Cardiac fibroblast (primary cell): ENCODE measurements at places on chromosomes 11 and 22.
A peak's percentile ranks its signal among the peaks of the same experiment; 100 is the strongest.

DNA sequence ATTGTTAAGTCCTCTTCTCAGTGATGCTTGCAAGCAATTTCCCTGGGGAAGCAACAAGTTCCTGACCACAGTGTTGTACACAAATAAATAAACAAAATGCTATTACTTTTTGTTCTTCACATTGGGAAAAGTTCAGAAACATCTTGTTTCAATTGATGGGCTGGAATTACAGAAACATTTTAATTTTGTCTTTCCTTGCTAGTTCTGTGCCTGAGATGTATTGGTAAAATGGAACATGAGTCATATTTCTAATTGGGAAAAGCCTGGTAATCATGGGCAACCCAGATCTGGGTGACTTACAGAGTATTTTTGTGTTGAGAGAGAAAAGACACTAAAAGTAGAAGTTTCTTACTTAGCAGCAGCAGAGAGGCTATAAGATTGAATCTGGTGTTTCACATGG is 576 bp upstream of the BLID start:
- DNase-seq = no peak

DNA sequence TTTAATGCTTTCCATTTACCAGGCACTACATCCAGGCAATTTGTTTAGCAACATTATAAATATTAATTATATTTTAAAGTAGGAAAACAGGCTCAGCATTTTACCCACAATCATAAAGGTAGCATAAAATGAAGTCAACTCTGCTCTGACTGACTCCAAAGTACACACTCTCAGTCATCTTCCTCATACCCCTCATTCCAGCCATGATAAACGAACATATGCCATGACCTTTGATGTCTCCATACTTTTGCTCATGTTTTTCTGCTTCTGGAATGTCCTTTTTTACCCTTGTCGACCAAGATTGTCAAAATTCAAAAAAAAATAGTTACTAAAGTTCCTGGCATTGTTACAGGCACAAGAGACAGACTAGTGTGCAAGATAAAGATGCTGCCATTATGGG is 77.7 kb upstream of the SOX6 start:
- DNase-seq = no peak

GRCh38 chr22:39094717-39095389 is 2.2 kb upstream of the APOBEC3H start:
- DNase-seq = no peak

DNA sequence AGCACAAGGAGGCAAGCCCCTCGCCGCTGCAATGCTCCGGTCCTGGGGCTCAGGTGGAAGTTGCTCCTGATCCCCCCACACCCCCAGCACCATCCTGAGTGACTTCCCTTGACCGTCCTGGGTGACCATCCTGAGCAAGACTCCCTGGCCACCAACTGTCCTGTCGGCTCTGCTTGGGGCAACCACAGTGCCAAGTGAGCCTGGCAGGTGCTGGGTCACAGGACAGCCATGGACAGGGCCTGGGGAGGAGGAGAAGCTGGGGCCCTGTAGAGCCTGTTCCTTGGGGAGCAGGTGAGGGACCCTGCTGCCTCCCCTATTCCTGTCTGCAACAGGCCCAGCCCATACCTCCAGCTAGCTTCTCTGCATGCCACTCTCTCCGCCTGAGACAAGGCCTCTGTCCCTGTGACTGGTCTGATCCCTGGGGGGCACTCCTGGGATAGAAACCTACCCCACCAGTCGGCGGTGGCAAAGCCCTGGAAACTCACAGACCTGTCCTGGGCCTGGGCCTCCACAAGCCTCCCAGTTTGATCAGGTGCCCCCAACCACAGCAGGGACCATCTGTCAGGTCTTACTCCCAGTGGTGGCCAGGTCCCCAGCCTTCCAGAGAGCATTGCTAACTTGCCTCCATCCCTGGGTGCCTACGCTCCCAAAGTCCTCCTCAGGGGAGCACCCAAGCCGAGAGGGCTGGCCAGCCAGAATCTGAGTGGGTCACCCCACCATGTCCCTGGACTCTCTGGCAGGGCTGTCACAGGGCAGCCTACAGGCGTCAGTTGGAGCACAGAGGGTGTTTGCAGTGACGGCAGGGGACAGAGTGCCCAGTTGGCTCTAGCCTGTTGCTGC is 68.7 kb upstream of the WNT7B start:
- DNase-seq = no peak

DNA sequence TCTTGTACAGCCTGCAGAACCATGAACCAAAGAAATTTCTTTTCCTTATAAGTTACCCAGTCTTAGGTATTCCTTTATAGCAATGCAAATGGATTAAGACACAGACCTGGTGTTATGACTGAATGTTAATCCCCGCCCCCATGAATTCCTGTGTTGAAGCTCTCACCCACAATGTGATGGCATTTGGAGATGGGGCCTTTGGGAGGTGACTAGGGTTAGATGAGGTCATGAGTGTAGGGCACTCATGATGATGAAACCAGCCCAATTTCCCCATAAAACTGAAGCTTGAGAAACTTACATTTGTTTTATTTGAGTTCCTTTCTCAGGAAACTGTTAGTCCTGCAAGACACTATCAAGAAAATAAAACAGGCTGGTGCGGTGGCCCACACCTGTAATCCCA is 115.8 kb upstream of the THY1 start:
- no peak for DNase-seq

- peak; percentile 50 for DNase-seq
These were observed 154.7 kb downstream of the BLID start for GRCh38 chr11:121961321-121961801.

DNA sequence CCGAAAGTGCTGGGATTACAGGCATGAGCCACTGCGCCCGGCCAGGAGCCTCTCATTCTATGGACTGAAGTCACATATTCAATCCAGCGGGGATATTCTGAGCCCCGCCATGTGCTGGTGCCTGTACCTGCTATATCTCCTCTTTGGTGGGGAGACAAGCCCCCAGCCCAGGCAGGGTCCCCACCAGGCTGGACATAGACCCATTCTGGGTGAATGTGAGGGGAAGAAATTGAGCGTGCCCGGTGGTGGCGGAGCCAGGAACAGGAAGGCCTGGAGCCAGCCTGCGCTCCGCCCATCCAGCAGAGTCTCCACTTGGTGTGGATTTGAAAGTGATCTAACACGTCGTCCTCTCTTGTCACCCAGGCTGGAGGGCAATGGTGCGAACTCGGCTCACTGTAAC is 38.0 kb upstream of the CSNK1E start:
- DNase-seq = no peak

GRCh38 chr22:43090130-43090789 is 1.1 kb upstream of the TTLL1 start:
- DNase-seq = peak; percentile 87

- DNase-seq = no peak
These were observed 101.7 kb downstream of the FAM181B start for GRCh38 chr11:82631722-82632630.

- DNase-seq = no peak
These were observed 37.4 kb downstream of the SMIM38 start for GRCh38 chr11:69193151-69193550.

DNA sequence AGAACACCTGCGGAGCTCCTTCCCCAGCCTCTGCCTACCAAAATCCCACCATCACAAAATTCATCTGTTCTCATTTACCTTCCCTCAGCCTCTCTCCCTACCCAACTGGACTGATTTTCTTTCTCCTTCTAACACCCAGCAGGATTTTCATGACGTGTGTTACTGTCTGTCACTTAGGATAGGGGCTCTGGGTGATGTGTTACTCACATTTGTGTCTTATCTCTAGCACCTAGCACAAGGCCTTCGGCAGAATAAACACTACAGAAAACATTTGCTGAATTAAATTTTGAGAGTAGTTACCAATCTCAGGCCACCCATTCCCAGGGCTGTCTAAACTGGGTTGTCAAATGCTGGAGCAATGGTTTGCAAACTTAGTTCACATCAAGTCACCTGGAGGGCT is 88.0 kb downstream of the NTM start:
- DNase-seq = no peak

DNA sequence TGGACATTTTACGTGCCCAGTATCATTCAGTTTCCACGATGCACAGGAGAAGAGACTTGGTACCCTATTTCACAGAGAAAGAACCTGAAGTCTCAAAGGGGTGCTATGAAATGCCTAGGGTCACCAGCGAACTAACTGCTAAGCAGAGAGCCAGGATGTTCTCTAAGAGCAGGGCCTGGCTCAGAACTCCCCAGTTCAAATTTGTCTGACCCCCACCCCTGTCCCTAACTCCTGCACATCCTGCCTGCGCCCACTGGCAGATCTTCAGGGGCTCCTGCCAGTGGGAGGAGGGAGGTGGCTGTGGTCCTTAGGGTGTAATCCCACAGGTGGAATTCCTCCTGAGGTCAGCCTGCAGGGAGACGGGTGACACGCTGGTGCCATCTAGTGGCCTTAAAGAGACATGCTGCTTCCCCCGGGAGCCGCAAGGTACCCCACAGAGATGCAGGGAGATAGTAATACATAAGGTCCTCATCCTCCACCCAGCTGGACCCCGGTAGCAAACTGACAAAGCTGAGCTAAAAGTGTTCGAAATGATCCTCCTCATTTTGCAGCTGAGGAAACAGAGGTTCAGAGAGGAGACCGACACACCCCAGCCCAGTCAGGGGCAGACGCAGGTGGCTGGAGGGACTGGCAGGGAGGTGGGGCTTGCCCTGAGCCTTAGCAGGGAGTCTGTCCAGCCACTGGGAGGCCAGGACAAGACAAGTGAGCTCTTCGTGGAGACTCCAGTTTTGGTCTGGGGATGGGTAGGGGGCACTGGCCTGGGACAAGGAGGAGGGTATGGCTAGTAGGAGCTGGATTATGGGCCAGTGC is 34.1 kb downstream of the MB start:
- DNase-seq = peak; percentile 73

DNA sequence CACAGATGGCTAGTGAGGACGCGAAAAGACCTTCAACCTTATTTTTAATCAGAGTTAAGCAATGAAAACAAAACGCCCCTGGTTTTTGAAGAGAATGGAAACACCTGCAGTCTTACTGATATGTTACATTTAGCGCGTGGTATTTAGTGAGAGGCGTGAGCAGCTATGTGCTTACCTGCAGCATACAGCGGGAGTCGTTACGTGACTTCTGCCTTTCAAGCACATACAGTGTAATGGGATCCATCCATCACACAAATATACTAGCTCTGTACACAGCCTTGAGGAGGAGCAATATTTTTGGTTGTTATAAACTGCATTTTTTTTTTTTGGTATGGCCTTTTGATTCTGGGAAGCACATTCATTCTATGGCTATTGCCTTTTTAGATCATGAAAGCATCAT is 5.5 kb downstream of the KRTAP5-2 start:
- DNase-seq = no peak

DNA sequence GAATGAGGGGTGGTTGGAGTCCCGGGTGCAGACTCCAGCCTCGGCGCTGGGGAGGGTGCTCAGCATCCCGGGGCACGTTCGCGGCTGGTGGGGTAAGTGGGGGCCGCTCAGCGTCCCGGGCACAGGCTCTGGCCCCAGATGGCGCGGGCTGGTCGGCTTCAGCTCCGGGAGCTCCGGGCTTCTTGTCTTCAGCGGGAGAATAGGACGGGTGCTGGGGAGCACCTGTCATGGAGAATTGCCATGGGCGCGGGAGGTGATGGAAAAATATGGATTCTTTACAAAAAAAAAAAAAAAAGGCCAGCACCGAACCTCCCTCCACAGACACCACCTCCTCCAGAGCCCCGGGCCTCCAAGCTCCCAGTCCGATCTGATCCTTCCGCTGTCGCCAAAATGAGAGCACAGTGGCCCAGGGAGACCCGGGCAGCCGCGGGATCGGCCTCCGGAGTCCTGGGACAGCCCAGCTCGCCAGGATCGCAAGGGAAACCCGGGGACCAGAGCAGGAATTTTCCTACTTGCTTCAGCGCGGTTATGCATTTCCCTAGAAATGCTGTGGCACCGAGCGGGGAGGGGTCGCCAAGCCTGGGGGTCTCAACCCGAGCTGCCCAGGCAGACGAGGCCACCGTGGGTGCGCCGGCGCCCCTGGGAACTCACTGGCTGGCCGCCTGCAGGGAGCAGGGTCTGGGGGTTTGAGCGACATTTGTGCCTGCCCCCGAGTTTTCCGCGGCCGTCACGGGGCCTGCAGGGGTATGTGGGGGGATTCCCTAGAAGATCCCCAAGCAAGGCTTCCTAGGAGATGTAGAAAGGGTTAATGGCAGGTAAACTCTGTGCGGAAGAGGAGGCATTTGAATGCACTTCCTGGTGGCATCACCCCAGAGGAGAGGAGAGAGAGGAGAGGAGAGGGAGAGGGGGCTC is 1336.9 kb downstream of the BRD1 start:
- no peak for DNase-seq

- peak; percentile 19 for DNase-seq
These were observed 41.0 kb upstream of the CLPB start for GRCh38 chr11:72475381-72475780.

DNA sequence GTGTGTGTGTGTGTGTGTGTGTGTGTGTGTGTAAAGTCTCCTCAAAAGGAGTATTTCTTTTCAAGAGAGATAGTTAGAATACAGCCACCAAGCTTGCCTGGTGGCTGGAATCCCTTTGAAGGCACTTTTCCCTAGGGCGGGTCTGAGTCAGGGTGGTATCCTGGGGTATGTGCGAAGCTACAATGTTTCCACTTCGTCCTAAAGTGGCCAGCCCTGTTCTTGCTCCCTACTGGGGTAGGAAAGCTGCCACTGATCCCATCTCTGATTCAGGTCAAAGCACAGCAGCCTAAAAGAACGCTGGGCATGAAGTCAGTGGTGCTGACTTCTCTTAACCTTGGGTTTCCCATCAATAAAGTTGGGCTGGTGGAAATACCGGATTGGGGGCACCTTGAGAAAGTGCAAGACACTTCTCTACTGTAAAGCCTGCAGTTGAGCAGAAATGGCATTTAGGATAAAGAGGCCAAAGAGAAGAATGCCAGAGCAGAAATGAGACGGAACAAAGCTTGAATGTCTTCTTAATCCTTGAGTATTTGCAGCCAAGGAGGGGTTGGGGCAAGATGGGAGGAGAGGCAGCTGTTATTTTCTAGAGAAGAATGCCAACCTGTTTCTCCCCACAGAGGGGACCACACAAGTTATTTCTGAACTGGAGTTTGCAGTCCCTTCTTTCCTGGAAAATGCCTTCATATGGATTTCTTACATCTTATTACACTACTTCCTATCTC is 35.3 kb downstream of the ZNRF3 start:
- DNase-seq = no peak

GRCh38 chr11:122241566-122241965 is 125.6 kb upstream of the BLID start:
- DNase-seq = no peak

GRCh38 chr11:63858628-63859550 is 20.0 kb downstream of the MARK2 start:
- DNase-seq = peak; percentile 94

GRCh38 chr11:86704710-86705109 is 32.3 kb upstream of the ME3 start:
- no peak for DNase-seq

DNA sequence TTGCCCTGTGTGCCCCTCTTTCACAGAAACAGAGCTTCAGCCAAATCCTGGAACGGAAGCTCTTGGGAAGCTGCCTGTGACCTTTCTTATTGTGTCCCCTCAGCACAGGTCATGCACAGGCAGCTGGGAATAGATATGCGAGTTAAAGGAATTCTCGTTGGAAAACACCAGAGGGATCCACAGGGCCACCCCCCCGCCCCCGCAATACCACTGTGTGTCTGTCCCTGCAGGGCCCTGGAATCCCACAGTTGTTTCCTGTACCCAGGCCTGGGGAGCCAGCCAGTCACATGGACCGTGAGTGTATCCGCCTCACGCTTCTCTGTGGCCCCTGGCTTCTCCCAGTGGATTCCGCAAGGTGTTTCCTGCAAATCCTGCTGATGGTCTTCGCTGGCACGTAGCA is 29.0 kb downstream of the TIMP3 start:
- no peak for DNase-seq

- no peak for DNase-seq
These were observed 26.3 kb upstream of the ALDH3B2 start for GRCh38 chr11:67700548-67701262.
